Inflammatory macrophage (primary cell): ENCODE measurements at places on chromosomes 3 and 15.

GRCh38 chr3:153669527-153669926 is 451.7 kb upstream of the ARHGEF26 start:
- DNase-seq: no peak

GRCh38 chr15:70932397-70932796 is 39.8 kb downstream of the LRRC49 start:
- DNase-seq: no peak

DNA sequence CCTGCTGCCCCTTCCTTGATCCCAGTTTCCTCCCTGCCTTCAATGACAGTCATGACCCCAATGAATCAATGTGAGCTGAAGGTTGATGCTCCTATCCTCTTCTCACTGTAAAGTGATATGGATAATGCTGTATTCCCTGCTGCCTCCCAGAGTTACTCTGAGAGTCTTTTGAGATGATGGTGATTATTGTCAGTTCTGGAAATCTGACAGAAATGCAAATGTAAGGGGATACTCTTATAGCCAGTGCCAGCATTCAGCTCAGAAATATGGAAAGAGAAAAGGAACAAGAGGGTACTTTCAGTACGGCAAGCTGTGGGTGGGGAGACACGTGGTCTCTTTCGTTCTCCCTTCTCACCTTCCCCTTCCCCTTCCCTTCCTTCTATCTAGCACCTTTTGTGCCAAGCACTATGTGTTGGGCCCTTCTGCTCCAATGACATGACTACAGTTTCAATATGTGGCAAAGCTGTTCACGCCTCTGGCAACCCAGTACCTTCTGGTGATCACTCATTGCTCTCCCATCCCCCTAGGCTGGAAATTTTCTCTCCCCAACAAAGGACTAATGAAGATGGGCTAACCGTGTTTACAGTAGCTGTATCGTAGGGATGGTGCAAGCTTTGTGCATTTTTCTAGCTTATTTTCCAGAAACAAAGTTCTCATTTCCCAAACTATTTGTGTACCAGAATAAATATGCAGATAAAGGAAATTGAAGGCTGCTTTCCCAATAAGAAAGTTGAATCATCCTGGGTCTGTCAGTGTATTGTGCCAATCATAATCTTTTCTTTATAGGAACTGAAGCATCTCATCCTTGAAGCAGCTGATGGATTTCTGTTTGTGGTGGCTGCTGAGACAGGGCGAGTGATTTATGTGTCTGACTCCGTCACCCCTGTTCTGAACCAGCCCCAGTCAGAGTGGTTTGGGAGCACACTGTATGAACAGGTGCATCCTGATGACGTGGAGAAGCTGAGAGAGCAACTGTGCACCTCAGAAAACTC is 70.3 kb downstream of the ARNT2 start:
- DNase-seq: no peak

GRCh38 chr3:67458408-67458807 is 196.0 kb downstream of the SUCLG2 start:
- DNase-seq: no peak
